ENCODE measurements at places on chromosomes 7 and 10.

DNA sequence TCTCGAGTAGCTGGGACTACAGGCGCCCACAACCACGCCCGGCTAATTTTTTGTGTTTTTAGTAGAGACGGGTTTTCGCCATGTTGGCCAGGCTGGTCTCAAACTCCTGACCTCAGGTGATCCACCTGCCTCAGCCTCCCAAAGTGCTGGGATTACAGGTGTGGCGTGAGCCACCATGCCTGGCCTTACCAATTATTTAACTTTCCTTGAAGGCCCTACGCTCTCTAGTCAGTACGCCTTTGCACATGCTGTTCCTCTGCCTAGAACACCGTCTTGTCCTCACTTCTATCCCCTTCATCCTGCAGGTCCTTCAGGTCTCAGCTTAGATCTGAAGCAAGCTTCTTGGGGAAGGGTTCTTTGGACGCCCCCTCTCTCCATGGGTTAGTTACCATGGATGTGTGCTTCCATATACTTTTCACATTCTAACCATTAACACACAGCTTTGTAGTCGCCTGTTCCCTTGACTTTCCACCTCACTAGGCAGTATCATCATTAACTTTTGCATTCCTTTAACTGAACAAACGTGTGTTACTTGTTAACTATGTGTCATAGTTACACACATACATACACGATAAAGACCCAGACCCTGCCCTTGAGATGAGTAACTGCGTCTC is 592 bp upstream of the ATP6V1F start:
- DNase-seq, result no peak

GRCh38 chr7:112876877-112877276 is 86.7 kb upstream of the TMEM168 start:
- no peak for DNase-seq

- DNase-seq, result no peak
Observed at GRCh38 chr7:44050121-44050914, 5.8 kb downstream of the DBNL start.

GRCh38 chr7:91226411-91226810 is 37.8 kb upstream of the FZD1 start:
- no peak for DNase-seq

DNA sequence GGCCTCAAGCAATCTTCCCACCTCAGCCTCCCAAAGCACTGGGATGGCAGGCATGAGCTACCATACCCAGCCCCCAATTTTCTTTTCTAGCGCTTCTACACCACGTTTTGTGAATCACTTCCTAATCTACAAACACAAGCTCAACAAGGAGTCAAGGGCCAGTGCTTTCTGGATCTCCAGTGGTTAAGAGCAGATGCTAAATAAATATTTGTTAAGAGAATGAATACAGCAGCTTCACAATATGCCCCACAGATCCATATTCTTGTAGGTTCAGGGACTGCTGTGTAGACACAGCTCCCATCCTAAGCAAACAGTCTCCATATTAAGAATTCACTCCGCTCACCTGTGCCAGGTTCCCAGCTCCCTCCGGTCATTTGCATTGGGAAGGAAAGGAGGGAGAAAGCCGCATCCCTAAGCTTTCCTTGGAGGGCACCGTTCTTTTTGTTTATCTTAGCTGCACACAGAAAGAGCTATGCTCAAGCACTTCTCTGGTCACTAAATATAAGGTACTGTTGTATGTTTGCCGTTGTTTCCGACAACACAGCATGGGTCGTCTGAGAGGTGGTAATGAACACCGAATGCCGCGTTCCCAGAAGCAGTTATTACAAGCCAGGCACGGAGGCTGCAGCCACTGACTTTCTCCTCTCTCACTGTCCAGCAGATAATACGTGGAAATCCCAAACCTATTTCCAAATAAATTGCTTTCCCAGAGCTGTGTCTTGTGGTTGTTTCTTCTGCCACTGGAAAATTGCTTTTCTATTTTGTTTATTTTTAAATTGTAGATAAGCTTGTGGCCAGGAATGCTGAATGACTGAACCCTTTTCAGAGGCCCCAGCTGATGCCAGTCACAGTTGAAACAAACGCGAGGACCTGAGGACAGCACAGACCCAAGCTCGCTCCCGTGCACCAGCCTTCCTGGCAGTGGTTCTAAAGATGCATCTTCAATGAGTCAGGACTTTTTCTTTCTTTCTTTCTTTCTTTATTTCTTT is 217.1 kb downstream of the PRPF18 start:
- no peak for DNase-seq

DNA sequence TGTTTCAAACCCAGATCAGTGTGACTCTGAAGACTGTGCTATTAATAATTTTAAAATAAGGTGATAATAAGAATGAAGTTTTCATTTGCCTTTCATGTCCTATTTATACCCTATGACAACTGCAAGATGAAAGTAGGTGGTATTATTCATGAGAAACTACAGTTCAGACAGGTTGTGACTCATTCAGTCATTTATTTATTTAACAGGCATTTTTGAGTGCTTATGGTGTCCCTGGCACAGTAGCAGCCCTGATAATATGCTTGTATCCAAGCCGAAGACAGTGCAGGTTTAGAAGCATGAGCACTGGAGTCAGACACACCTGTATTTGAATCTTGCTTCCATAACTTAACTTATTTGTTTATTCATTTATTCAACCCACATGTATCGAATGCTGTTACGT is 87.1 kb downstream of the FZD1 start:
- DNase-seq, result no peak

GRCh38 chr10:48769706-48770435 is 85.2 kb downstream of the WDFY4 start:
- no peak for DNase-seq

DNA sequence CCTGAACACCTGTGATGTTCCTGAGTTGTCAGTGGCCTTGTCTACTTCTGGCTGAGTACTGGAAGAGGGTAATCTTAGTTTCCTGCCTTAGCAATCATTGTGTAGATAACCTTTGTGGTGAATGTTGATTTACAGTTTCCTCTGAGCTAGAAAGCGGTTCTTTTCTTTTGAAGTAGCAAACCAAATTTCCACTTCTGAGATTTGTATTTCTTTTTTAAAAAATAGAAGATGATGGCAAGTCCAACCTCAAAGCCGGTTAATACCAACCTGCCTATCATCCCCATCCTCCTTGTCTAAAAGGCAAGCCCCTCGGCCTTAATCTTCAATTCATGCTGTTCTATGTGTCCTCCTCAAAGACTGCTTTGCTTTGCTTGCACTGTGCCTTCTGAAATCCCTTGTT is 12.5 kb upstream of the PALS2 start:
- DNase-seq, result no peak

DNA sequence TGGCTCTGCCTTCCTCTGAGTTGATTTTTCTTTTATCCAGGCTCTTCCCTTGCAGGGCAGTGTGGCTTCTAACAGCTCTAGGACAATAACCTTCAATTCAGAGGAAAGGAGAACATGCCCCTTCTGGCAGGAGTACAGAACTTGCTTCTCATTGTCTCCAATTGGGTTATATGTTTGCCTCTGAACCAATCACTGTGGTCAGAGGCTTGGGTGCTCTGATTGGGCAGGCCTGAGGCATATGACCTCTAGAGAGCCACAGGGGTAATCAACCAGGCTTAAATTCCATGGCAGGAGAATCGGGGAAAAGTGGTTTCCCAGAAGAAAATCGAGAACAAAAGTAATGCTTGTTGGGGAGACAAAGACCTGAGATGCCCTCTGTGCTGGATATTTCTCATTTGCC is 240.0 kb downstream of the REEP3 start:
- DNase-seq, result no peak

GRCh38 chr10:117262903-117263293 is 22.0 kb downstream of the SLC18A2 start:
- DNase-seq, result no peak

DNA sequence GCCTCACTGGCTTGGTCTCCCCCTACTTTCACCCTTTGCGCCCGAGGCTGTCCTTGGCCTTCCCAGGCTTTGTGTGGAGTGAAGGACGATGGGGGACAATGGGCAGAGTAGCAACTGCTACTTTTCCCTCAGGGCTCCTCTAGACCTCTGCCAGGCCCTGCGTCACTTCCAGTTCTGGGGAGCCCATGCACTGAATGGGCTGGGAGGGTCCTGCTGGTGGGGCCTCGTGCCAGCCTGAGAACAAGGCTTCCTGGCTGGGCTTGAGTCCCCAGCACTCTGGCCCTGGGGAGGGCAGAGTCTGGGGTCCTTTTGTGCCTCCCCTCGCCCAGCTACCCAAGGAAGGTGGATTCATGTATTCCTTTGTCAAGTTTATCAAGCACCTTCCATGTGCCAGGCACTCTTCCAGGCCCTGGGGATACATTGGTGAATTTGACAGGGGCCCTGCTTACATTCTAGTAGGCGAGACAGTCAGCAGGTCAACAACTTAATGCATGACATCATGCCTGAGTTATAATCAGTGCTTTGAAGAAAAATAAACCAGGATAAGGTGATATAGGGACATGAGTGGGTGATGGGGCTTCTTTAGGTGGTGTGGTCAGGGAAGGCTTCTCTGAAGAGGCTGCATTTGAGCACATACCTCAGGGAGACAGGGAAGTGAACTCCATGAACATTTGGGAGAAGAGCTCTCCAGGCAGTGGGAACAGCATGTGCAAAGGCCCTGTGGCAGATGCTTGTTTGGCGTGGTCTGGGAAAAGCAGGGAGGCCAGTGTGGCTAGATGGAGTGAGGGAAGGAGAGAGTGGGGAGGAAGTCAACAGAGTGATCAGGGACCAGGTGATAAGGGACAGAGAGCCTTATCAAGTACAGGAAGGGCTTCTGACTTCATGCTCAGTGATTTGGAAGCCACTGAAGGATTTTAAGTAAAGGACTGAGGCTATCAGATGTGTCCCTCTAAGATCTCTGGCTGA is 14.1 kb downstream of the ZMIZ1 start:
- no peak for DNase-seq

DNA sequence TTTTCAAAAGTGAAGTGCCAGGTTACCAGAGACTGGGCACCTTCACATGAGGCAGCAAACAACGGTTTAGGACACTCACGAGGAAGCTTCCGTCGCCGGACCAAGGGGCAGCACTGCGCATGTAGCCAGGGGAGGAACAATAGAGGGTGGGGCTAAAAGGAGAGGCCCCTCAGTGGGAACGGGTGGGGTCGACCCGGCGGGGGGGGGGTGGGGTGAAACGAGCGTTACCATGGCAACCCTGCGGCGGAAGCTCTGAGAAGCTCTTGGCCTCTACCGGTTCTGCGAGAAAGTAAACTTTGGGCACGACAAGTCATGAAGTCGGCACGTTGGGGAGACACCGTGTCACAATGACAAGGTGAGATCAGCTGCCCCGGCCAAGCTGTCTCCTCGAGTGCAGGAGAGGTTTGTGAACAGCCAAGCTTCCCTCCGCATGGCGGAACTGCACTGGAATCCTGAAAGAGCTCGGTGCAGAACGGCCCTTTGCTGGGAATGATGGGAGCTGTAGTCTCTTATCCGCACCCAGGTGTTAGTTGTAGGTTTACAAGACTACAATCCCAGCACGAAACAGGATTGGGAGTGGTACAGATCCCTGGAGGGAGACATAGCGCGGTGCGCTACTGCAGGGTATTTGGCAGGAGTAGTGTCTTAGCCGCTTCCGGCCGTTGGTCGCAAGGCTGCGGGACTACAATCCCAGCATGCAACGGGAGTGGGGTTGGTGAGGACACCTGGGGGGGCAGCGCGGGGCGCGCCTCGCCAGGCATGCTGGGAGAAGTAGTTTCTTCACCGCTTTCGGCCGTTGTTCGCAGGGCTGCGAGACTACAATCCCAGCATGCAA is 72.8 kb upstream of the ZNF722 start:
- DNase-seq, result peak; percentile 0

DNA sequence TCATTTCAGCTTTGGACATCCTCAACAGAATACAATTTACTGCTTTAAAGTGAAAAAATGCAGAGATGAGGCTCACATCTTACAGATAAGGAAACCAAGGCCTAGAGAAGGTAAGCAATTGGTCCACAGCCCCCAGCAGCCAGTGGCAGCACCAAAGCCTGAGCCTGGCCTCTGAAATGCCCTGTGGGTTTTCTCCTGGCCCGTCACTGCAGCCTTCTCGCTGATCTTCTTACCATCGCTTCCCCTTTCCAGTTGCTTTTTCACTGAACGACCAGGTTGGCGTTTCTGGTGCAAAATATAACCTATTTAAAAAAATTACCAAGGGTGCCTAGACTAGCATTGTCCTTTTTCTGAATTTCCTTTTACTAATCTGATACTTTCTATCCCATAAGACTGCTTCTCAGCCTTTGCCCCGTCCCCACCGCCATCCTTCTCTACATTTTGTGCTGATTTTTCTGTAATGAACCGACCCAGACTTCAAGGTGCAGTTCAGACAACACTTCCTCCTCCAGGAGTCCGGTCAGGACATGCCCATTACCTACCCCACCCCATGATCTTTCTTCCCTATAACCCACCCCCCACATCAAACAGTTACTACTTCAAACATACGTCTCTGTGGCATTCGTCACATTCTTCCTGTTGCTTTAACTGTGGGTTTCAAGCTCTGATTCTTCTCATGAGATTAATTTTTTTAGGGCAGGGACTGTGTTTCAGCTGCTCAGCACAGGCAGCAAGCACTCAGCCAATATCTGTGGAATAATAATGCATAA is 289.4 kb downstream of the DNAJB6 start:
- no peak for DNase-seq

GRCh38 chr7:26117970-26118369 is 34.0 kb upstream of the NFE2L3 start:
- no peak for DNase-seq

- no peak for DNase-seq
Observed at GRCh38 chr10:34006471-34006870, 672.0 kb upstream of the NRP1 start.

- DNase-seq, result no peak
Observed at GRCh38 chr7:21867816-21868575, 77.7 kb downstream of the CDCA7L start.

GRCh38 chr10:89217057-89217990 is 10.2 kb upstream of the CH25H start:
- peak; percentile 78 for DNase-seq

DNA sequence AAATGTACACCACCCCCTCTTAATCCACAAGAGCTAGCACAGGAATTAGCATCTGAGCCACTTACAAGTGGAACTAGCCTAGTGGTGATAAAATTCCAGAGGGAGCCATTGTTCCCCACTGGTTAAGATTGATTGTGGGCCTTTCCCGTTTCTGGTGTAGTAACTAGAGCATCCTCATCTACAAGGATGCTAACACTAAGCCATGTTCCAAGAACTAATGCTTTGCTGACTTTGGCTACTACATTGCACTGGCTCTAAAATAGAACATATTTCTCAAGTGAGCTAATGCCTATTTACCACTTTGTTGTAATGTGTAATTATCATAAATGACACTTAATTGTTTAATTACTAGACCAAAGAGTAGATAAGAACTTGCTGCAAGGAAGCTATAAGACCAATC is 143.7 kb downstream of the FZD1 start:
- no peak for DNase-seq

GRCh38 chr10:69465457-69466157 is 14.3 kb downstream of the TSPAN15 start:
- DNase-seq, result no peak

DNA sequence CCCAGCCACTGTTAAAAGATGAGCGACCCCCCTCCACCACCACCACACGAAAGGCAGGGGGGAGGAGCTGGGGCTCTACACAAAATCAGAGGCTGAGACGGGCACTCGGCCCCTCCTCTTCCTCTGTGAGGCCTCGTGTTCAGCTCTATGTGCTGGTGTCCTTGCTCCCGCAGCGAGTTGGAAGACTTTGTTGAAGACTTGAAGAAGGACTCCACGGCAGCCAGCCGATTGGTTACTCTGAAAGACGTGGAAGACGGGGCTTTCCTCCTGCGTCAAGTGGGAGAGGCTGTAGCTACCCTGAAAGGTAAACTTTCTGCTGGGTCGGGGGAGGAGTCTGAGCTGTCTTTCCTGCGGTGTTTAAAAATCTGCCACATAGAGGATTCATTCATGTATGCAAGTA is 203.7 kb downstream of the ARHGAP21 start:
- DNase-seq, result no peak
